NCI-H1694 (cell line): ENCODE measurements at places on chromosomes 13 and 19.

DNA sequence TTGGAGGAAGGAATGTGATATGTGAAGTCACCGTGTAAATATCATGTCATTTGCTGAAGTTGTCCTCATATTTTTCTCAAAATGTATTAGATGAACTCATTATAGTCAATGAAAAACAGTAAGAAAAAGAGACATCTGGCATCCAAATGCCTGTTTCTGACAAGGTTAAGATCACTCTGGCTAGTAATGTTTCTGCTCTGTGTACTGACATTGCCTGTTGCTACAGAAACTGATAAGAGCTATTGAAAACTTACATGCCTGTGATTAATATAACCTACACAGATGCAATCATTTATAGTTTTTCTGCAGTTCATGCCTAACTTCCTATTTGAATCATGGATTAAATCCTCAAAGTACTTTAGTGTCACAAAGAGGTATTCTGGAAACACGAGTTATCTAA lies 249.8 kb downstream of the NBEA start:
- no peak for DNase-seq

DNA sequence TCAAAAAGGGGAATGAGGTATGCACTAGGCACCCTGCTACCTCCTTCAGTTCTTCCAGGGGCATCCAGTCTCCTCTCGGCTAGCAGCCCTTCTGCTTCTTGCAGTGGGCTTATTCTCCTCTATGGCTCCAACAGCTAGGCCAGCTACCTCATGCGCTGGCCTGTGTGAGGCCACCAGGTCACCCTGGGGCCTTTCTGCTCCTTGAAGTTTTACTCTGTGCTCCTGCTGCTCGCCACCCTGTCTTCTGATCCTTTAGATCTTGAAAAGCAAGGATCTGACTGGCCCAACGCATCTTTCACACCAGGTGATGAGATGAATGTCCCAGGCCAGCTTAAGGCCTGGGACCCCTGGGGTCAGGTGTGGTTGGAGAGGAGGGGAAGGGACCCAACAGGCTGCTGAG lies 66.2 kb downstream of the RUBCNL start:
- DNase-seq: no peak

GRCh38 chr13:99527301-99527700 lies 26.0 kb downstream of the TM9SF2 start:
- DNase-seq: no peak

DNA sequence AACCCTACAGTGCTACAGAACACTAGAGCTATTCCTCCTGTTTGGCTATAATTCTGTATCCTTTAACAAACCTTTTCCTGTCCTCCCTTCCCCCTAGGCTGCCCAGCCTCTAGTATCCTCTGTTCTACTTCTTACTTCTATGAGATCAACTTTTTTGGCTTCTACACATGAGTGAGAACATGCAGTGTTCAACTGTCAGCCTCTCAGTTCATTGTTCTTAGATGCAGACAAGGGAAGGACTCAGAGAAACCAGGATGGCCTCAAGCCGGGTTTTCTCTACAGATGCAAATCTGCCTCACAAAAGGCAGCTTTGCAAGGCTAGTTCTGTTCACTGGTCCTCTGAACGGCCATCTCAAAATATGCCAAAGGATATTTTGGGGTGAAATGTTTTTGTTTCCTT lies 18.4 kb downstream of the AMER2 start:
- DNase-seq: no peak

DNA sequence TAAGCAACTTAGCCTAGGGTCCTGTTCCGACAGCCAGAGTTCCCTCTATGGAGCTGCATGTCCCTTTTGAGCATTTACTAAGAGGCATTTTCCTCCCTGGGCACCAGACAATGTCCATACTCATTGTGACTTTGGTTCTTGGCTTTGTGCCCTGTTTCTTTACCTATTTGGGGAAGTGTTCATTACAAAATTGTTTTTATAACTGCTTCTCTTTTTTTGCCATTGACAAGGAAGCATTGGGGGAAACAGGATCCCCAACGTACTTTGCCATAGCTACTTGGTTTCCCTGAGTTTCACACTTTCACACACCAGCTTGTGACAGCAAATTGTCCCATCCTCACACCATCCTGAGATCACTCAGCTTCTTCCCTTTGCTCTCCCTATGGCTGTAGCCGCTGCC lies 81.1 kb upstream of the SIAH3 start:
- DNase-seq: no peak
